GM12865 (cell line): ENCODE measurements at places on chromosomes 11 and 22.

DNA sequence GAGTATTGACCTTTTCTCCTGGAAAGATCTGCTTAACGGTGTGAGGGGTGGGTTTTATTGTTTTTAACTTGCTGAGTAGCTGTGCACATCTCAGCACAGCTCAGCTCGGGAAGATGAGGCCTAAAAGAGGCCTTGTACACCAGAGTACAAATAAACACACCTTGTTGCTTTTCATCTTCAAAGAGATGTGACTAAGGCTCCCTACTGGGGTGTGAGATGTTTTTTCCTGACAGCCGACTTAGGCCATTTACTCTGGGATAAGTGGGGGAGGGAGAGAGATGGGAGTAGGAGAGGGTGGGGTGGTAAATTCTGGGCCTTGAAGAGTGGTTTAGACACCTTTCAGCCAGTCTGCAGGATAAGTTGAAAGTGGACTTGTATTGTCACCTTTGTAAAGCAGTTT lies 2.9 kb downstream of the LDLRAD3 start:
- no peak for DNase-seq

- DNase-seq, result no peak
These were observed 29.8 kb downstream of the ABTB2 start for GRCh38 chr11:34327804-34328631.

DNA sequence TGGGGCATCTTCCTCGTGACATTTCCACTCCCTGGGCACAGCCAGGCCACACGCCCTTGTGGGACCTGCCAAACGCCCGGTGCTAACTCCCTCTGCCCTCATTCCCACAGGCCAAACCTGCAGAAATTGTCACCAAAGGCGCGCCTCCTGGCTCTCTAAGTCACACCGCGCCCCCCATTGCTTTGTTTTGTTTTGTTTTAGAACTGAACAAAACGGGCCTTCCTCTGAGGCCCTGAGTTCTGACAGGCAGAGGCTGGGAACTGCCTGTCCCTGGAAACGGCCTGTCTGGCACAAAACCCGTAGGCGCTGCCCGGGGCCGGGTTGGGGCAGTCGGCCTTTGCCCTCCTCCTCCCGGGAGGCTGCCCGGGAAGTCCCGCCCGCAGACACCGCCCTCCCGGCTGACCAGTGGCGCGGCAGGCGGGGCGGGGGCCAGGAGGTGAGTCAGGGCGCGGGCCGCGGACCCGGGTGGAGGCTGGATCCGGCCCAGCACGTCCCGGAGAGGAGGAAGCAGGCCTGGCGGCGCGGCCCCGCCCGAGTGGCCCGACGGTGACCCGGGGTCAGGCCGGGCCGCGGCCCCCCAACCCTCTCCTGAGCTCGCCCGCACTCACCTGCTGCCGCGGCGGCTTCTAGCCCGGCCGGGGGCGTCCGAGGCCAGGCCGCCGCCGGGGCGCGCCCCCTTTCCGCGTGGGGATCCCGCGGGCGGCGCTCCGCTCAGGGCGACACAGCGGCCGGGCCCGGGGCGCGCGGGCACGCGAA lies 465 bp downstream of the SUN2 start:
- DNase-seq, result peak; percentile 75

DNA sequence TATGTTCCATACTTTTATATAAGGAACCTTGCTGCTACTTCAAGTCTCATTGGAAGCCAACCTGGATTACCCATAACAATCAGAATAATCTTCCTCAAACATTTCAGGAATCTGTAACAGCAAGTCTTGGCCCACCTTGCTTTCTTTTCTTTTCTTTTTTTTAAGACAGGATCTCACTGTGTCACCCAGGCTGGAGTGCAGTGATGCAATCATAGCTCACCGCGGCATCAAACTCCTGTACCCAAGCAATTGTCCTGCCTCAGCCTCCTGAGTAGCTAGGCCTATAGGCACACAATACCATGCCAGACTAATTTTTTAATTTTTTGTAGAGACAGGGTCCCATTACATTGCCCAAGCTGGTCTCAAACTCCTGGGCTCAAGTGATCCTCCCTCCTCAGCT lies 29.3 kb upstream of the PRDM10 start:
- no peak for DNase-seq

DNA sequence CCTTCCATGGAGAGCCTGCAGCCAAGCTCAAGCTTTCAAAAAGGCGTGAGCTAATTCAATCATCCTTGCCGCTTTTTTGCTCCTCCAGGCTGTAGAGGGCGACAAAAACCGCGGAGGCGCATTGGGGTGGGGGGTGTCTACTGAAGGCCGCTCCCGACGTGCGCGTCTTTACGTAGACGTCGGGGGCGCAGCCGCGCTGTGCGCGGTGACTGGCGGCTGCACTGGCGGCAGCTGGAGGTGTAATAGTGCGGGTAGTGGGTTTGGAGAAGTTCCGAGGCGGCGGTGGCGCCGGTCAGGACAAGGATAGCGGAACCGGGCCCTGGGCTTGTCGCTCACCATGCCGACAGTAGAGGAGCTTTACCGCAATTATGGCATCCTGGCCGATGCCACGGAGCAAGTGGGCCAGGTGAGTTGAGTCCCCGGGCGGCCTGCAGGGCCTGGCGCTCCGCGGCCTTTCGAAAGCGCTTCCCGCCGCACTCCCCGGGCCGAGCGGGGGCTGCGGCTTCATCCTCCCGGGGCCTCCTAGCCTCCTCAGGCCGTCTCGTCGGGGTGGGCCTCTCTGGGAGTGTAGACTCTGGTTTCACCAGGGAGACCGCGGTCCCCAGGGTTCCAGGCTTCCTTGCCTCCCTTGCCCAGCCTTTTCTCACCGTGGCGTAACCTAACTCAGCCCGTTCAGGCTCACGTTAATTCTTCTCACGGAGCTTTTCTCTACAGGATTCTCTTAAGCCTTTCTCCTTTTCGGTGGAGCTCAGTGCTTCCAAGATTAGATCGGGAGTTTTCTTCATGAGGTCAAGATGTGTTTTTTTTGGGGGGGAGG lies at the start of gene API5:
API5 (plus strand) TSS at position 206 of the 817 bp plus-strand sequence; CDS start at position 338, 132 bp downstream.
- DNase-seq, result peak; percentile 95

DNA sequence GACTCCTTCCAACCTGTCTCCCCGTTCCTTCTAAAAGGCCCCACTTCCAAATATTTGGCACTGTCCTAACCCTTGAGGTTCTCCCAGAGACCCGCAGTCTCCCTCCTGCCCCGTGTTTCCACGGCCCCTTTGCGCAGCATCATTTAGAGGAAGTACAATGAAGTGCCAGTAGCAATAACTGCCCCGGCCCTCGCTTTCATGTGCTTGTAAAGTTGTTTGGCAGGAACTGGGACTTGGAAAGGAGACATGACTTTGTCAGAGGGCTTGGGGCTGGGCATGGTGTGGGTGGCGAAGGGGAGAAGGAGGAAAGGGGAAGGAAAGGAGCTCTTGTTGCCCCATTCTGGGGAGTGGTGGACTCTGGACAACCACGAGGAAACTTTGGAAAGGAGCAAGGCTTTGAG lies 2.6 kb downstream of the CD44 start:
- DNase-seq, result no peak

DNA sequence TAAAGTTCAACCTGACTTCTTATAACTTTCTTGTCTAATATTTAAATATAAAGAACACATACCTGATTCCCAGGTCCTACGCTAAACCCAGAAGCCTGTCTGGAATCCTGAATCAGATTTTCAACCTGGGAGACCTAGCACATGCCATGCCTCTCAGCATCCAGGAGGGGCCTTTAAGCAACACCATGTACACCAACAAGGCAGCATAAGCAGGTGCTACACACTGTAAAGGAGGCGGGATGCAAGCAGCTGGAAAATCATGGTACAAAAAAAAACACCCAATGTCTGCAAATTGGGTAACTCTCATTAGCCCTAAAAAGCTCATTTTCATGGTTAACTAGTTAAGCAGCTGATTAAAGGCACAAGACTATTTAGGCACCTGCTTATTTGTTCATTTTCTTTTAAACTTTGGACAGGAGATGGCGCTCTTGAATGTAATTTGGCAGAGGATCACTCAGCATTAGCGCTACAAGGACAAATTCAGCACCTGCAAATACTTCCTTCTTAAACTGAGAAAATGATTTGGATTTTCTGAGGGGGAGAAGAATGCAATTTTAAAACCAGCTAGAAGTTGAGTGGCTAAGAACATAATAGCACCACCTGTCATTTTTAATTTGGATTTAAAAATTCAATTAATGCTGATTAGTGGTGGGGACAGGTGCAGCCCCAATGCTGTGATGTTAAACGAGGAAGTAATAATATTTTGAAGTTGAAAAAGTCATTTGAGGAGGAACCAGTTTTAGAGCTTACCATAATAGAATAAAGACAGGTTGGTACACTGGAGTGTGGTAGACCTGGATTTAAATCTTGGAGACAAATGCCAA lies 104.0 kb downstream of the FAR1 start:
- peak; percentile 74 for DNase-seq

GRCh38 chr22:18024276-18024939 lies at the start of gene MICAL3:
Gene MICAL3, minus strand, starts transcription at chr22:18024561. Its CDS starts 117,749 bp downstream, at chr22:17906812.
- peak; percentile 69 for DNase-seq

DNA sequence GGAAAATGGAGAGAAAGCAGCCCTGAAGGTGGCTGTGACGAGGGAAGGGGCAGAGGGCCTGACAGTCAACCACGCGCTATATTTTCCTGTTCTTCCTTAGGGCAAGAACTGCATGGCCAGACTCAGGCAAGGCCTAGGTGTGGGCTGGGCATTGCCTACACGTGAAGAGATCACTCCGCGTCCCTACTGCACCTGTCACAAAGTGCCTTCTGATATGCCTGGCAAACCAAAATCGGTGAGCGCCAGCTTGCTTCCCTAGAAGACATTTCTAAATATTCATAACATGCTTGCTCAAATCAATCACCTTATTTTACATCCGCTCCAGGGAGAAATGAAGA lies 6.3 kb downstream of the TMEM121B start:
- no peak for DNase-seq

GRCh38 chr22:44520465-44521094 lies 22.5 kb upstream of the RTL6 start:
- no peak for DNase-seq

DNA sequence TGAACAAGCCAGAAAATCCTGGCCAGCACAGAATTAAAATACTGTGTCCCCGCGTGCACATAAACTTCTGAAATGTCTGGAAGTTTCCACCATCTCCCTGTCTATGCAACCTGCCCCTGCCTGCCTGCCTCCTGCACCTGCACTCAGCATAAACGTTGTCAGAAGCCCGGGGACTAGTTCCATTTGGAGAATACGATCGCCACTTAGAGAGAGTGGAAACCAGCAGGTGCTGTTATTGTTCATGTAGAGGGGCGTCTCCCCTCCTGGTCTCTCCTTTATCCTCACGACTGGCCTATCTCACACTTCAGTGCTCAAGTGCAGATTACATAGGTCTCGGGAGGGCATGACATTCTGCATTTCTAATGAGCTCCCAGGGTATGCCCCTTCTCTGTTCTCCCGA lies 35.6 kb downstream of the MPPED1 start:
- no peak for DNase-seq

GRCh38 chr11:130478881-130479280 lies 30.4 kb downstream of the ADAMTS15 start:
- DNase-seq, result no peak

- no peak for DNase-seq
These were observed 110.9 kb downstream of the ELP4 start for GRCh38 chr11:31620434-31620833.
